NCI-H226 (cell line): ENCODE measurements at places on chromosomes 7 and 10.

GRCh38 chr7:110051372-110051771 lies 1039.6 kb upstream of the LRRN3 start:
- no peak for DNase-seq

DNA sequence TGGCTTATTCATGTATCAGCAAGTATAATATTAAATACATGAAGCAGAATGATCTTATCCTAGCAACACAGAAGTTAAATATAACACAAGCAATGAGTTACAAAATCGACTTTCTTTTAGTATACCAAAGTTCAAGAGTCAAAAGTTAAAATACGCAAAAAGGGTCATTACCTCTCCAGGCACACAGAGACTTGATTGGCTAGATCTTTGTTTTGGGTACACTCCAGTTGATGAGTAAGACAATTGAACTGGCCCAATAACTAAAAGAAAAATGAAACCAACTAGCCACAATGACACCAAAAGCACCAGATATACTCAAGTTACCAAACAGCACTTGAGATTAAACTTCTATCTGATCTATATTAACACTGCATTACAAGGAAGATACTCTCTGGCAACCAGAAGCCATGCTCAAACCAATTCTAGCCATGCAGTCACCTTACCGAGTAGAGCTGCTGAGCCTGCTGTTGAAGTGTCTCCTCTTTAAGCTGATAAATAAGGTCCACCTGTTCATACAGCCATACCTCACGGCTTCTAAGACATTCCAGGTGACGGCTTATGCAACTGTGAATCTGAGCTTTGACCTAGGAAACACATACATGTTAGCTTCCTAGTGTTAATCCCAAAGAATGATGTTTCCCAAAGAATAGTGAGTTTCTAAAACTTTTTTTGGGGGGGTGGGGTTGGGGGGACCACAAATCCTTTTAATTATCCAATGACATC lies 15.6 kb downstream of the NCOA4 start:
- no peak for DNase-seq

DNA sequence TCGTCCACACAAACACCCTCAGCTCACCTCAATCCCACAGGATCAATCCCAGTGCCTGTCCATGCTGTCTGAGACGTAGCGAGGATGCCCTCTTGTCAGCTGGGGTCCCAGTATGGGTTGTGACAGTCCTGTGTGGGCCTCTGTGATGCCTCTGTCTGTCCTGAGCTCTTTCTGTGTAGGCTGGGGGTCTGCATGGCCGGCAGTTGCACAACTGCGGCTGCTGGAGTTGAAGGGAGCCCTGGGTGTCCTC lies 12.4 kb downstream of the ANTXRL start:
- DNase-seq: no peak

- peak; percentile 56 for DNase-seq
Measured at GRCh38 chr10:16867556-16867955, 50.3 kb upstream of the RSU1 start.

DNA sequence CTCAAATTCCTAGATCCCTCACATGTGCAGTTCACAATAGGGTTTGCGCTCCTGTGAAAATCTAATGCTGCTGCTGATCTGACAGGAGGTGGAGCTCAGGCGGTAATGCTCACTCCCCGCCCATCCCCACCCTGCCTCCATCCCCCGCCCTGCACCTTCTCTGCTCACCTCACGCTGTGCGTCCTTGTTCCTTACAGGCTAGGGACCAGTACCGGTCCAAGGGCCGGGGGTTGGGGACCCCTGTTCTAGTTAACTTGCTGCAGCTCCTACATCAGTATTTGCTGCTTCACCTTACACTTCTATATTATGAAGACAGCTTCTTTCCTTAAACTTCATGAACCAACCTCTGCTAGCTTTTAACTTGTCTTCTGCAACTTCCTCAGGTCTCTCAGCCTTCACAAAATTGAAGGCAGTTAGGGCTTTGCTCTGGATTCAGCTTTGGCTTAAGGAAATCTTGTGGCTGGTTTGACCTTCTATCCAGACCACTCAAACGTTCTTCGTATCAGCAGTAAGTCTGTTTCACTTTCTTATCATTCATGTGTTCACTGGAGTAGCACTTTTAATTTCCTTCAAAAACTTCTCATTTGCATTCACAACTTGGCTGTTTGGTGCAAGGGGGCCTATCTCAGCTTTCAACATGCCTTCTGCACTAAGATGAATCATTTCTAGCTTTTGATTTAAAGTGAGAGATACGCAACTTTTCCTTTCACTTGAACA lies 1.7 kb upstream of the TNKS2 start:
- DNase-seq: no peak

- DNase-seq: no peak
Measured at GRCh38 chr10:17645621-17646345, 1.8 kb downstream of the STAM start.

GRCh38 chr7:31336202-31337001 lies 4.1 kb downstream of the NEUROD6 start:
- no peak for DNase-seq

GRCh38 chr10:70748801-70749573 lies 36.2 kb downstream of the TBATA start:
- DNase-seq: no peak

DNA sequence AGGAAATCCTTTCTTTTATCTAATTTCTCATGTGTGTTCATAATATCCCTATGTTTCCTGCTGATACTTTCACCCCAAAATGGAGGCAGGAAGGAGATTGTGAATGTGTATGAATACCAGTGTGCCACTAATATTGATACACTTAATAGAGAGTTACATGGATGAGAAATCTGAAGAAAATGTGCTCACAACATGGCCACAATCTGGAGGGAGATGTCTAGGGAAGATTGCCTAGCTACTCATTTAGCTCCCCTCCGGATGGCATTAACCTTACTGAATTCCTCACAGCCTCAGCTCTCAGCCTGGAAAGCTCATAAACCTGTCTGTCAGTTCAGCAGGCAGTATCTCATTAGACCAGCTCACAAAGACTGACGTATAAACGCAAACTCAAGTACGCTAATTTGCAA lies 23.4 kb upstream of the DMTF1 start:
- no peak for DNase-seq

- no peak for DNase-seq
Measured at GRCh38 chr10:17394854-17395253, 59.5 kb downstream of the ST8SIA6 start.

DNA sequence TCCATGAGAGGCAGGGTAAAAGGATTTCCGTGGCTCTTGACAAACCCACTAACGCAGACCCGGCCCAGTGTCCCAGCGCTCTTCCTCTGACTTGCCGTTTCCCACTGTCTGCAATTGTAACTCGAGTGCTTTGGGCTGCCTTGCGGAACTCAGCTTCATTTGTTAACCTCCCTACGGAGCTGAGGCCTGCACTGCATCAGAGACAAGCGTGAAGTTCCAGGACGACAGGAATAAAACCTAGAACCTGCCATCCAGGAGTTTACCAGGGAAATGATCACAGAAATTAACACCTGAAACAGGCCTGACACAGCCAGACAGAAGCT lies 76.2 kb downstream of the SFMBT2 start:
- no peak for DNase-seq

DNA sequence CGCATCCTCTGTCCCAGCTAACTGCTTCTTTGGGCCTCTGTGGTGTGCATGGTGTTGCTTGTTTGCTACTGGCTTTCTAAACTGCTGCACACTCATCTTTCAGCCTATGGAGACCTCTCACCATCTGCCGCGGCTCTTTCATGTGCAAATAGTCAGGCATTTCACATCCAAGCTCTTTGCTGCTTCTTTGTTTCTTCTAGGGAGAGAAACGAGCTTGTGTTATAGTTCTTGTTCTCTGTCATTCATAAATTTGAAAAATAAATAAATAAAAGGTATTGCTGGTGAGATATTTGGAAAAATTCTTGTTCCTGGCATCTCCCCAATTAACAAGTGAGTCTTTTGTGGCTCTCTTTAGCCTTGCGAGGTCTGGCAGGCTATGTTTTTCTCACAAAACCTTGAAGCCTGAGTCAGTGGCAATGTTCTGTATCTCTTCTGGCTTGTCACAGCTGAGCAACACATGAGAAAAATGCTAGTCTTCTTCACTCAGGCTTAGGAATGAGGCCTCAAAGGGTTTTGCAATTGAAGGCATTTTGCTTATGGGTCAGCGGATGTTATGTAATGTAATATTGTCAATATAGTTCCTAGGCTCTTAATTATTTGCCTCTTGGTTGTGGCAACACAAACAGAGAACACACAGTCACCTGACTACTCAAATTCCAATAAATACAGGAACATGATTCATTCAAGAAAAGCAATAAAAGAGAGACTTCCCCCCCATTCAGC lies 274.0 kb downstream of the FRMD4A start:
- DNase-seq: peak; percentile 34

- peak; percentile 48 for DNase-seq
Measured at GRCh38 chr10:69220507-69220906, 375 bp downstream of the HKDC1 start.

DNA sequence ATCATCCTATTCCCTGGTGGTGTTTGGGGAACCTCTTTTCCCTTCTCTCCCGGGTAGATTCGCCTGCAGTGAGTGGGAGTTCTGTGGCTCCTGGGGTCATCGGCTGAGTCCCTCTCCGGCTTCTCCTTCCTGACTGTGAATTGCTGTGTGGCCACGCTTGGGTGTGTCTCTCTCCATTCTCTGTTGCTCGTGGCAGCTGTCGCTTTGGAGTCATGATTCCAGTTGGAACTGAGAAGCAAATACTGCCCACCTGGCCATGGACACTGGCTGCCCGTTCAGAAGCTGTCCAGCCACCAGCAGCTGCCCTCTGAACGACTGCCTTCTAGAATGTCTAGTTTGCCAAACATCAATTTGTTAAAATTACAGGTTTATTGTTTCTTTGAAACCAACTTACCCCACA lies 23.1 kb upstream of the PITRM1 start:
- no peak for DNase-seq

DNA sequence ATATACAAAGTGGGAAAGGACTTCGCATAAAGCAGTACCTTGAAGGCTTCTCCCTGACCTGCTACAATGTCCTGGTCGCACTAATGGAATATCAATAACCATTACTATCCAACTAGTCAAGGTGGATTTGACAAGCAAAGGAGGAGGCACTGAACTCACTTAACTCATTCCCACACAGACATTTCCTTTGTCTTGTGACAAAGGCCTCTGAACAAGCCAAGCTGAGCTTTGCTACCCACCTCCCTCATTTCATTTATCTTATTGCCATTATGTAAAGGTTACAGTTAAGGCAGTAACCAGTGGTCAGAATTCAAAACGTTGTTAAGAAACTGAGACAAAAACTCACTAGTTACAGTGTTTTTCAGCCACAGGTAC lies 7.3 kb downstream of the ELMO1 start:
- no peak for DNase-seq

DNA sequence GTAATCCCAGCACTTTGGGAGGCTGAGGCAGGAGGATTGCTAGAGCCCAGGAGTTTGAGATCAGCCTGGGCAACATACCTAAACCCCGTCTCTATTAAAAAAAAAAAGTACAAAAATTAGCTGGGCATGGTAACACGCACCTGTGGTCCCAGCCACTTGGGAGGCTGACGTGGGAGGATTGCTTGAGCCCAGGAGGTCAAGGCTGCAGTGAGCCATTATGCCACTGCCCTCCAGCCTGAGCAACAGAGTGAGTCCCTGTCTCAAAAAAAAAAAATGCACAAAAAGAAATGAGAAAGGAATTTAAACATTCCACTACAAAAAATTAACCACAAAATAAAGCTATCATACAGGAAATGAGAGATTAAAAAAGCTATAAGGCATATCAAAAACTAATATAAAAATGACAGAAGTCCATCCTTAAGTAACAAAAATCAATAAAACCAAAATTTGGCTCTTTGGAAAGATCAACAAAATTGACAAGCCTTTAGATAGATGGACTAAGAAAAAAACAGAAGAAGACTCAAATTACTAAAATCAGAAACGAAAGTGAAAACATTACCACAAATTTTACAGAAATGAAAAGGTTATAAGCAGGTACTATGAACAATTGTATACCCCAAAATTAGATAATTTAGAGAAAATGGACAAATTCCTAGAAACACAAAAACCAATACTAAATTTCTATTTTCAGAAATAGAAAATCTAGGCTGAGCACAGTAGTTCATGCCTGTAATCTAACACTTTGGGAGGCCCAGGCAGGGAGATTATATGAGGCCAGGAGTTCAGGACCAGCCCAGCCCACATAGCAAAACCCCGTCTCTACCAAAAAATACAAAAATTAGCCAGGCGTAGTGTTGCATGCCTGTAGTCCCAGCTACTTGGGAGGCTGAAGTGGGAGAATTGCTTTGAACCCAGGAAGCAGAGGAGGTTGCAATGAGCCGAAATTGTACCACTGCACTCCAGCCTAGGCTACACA lies 42.4 kb upstream of the NANOS1 start:
- DNase-seq: no peak

DNA sequence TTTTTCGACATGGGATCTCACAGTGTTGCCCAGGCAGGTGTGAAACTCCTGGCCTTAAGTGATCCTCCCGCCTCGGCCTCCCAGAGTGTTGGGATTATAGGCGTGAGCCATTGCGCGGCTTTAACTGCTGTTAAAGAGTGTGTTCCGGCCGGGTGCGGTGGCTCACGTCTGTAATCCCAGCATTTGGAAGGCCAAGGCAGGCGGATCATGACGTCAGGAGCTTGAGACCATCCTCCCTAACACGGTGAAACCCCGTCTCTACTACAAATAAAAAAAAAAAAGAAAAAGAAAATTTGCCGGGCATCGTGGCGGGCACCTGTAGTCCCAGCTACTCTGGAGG lies 1.1 kb downstream of the RABGEF1 start:
- no peak for DNase-seq

DNA sequence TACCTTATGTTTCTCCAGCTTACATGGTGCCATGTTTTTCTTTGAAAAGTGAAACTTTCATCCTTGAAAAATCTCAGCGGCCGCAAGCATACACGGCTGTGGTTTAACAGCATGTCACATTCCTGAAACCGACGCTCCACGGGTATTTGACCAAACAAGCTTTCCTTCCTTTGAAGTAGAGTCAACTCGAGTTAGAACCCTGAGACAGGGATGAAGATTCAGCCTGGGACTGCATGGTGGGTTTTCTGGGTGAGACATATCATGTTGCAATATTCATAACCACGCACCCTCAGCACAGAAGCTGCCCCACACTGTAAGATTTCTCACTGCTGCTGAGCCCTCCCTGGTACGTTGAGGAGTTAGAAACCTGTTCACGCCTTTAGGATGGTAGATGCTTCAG lies 8.1 kb downstream of the CYP26A1 start:
- DNase-seq: no peak

DNA sequence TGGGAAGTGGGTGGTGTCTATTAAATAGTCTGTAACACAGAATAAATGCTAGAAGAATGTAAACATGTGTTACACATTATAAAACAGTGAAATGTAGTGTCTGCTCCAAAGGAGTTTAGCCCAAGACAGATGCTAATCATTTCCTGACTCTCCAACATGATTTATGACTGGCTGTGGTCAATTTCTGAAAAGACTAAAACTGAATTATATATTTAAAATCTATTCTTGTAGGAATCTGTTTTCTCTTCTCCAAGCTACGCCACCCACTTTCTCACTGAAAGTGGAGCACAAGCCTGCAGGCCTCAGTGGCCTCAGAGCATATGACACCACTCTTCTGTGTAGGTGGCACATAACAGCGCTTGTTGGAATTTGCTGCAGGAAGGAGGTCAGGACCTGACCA lies 44.4 kb downstream of the CTTNBP2 start:
- no peak for DNase-seq
